T-helper 17 cell (primary cell): ENCODE measurements at places on chromosomes 13 and 19.

- no peak for DNase-seq
- peaks cover 2% of the 10 kb centered on the region for H3K36me3 ChIP-seq
- no peaks in the 10 kb centered on the region for H3K4me1 ChIP-seq
- peaks cover 36% of the 10 kb centered on the region for H3K27me3 ChIP-seq
- H3K4me3 ChIP-seq, result no peak overlapping the region
- no peak overlapping the region for H3K27ac ChIP-seq
These were observed 118.1 kb downstream of the STARD13 start for GRCh38 chr13:33167491-33167890.

- H3K27ac ChIP-seq, result no peak overlapping the region
- peaks cover 6% of the 10 kb centered on the region for H3K36me3 ChIP-seq
- DNase-seq, result no peak
- H3K27me3 ChIP-seq, result no peaks in the 10 kb centered on the region
- H3K4me3 ChIP-seq, result no peak overlapping the region
These were observed 5.1 kb downstream of the UTP14C start for GRCh38 chr13:52029569-52029968.

- no peak for DNase-seq
- peak overlapping the region; percentile 41 for H3K27ac ChIP-seq
- H3K4me3 ChIP-seq, result no peak overlapping the region
- H3K27me3 ChIP-seq, result peaks cover 16% of the 10 kb centered on the region
These were observed 8.2 kb downstream of the KCTD12 start for GRCh38 chr13:76878043-76878442.

GRCh38 chr13:42649831-42650230 is 75.9 kb downstream of the TNFSF11 start:
- no peak overlapping the region for H3K4me3 ChIP-seq
- no peak for DNase-seq
- H3K4me1 ChIP-seq, result no peaks in the 10 kb centered on the region
- no peak overlapping the region for H3K27ac ChIP-seq
- H3K36me3 ChIP-seq, result no peaks in the 10 kb centered on the region

GRCh38 chr19:2969104-2969504 is 8.3 kb upstream of the TLE6 start:
- H3K27ac ChIP-seq, result no peak overlapping the region
- no peaks in the 10 kb centered on the region for H3K4me1 ChIP-seq
- peaks cover under 1% of the 10 kb centered on the region for H3K27me3 ChIP-seq
- H3K36me3 ChIP-seq, result no peaks in the 10 kb centered on the region
- DNase-seq, result no peak

DNA sequence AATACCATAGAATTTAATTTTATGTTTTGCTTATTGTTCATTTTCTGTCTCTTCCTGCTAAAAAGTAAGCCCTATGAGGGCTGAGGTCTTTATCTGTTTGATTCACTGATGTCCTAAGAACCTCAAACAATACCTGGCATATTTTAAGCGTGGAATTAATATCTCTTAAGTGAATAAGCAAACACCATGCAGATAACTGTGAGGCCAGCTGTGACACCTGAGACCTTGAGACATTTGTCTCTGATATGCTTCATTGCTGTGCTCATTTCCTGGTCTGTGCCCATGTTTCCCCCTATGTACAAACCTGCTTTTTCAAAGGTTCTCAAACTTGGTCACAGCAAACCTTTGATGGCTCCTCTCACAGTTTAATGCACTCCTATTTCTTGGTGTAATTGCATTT is 254.6 kb downstream of the COG6 start:
- no peak overlapping the region for H3K4me3 ChIP-seq
- no peak for DNase-seq
- H3K27me3 ChIP-seq, result peaks cover 12% of the 10 kb centered on the region
- H3K4me1 ChIP-seq, result no peaks in the 10 kb centered on the region
- no peak overlapping the region for H3K27ac ChIP-seq

DNA sequence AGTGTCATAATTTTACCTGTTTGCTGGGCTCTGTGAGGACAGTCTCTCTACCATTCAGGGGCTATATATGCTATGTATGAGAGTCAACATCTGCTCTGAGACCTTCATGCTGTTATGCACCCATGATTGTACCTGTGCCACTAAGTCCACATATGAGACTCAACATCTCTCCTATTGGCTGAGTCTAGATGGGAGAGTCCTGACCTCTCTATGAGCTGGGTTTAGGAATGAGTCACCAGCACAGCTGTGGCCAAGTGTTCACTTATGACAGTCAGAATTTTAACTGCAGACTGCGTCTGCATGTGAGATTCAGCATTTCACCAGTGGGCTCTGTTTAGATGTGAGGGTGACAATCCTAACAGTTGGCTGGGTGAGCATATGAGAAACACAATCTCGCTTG is 49.5 kb downstream of the ZNF729 start:
- H3K27me3 ChIP-seq, result no peaks in the 10 kb centered on the region
- H3K27ac ChIP-seq, result no peak overlapping the region
- no peak for DNase-seq
- no peak overlapping the region for H3K4me3 ChIP-seq
- no peaks in the 10 kb centered on the region for H3K4me1 ChIP-seq
- no peaks in the 10 kb centered on the region for H3K36me3 ChIP-seq

- H3K4me3 ChIP-seq, result no peak overlapping the region
- H3K4me1 ChIP-seq, result peaks cover 22% of the 10 kb centered on the region
- no peaks in the 10 kb centered on the region for H3K27me3 ChIP-seq
- H3K27ac ChIP-seq, result peak overlapping the region; percentile 88
- peaks cover 6% of the 10 kb centered on the region for H3K36me3 ChIP-seq
These were observed 26.2 kb downstream of the TMED1 start for GRCh38 chr19:10809651-10810285.

GRCh38 chr13:32993145-32993544 is 23.1 kb upstream of the KL start:
- H3K4me1 ChIP-seq, result no peaks in the 10 kb centered on the region
- H3K27me3 ChIP-seq, result peaks cover 14% of the 10 kb centered on the region
- DNase-seq, result no peak

DNA sequence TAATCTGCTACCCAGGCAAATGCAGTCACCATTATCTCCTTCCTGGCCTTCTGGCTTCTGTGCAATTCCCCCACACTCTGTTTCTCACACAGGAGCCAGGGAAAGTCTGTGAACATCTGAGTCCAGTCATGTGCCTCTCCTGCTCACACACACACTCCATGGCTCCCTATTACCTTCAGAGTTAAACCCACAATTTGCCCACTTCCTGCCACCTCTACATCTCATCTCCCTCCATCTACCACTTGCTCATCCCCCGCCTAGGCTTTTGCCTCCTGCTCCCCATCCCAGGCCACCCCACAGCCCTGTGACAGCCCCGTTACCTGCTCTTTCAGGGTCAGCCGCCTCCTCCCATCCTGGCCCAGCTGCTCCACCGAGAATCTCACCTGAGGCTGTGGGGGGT is 13.5 kb downstream of the IL12RB1 start:
- H3K4me3 ChIP-seq, result no peak overlapping the region
- no peak for DNase-seq
- peaks cover 8% of the 10 kb centered on the region for H3K4me1 ChIP-seq
- peaks cover 7% of the 10 kb centered on the region for H3K36me3 ChIP-seq
- H3K27me3 ChIP-seq, result no peaks in the 10 kb centered on the region

GRCh38 chr19:46825731-46826055 is 25.0 kb downstream of the AP2S1 start:
- no peak for DNase-seq
- H3K4me3 ChIP-seq, result no peak overlapping the region
- H3K27ac ChIP-seq, result peak overlapping the region; percentile 70
- H3K36me3 ChIP-seq, result peaks cover under 1% of the 10 kb centered on the region

DNA sequence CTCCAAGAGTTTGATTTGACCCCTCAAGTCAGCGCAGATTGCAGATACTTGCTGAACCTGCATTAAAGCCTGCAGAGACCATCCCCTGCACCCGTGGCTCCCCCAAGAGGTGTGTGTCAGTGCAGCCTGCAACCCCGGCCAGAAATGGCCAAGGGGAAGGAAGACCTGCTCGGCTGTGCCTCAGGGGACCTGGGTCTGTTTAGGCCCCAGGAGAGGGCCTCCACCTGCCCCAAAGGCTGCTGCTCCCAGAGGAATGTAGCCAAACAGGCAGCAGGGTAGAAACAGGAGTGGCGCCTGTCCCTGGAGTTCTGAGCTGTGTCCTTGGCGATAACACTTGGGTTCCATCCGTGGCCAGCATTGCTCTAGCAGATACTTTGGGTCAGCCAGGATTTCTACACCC is 8.0 kb downstream of the POP4 start:
- H3K27ac ChIP-seq, result no peak overlapping the region
- peaks cover 9% of the 10 kb centered on the region for H3K4me1 ChIP-seq
- no peaks in the 10 kb centered on the region for H3K27me3 ChIP-seq

DNA sequence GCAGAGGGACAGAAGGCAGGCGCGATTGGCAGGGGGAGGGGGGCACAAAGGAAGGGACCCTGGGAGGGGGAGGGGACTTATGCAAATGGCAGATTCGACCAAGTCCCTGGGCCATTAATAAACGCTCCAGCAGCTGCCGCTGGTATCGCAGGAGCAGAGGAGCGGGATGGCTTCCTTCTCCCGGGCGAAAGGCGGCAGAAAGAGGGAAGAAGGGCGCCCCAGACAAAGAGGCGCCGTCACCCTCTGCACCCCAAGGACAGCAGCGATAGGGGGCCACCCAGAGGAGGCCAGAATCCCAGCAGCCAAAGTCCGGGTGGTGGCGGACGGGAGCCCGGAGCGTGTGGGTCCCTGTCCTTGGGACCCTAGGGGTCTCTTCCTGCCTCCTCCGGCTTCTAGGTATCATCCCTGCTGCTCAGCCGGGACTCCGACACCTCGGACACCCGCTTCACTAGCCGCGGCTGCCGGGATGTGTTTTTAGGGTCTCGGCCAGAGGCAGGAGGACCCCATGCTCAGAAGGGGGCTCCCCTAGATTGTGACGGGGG is 1.9 kb downstream of the PTPRS start:
- peak overlapping the region; percentile 85 for H3K4me3 ChIP-seq
- peaks cover 72% of the 10 kb centered on the region for H3K27me3 ChIP-seq
- peaks cover 12% of the 10 kb centered on the region for H3K36me3 ChIP-seq

DNA sequence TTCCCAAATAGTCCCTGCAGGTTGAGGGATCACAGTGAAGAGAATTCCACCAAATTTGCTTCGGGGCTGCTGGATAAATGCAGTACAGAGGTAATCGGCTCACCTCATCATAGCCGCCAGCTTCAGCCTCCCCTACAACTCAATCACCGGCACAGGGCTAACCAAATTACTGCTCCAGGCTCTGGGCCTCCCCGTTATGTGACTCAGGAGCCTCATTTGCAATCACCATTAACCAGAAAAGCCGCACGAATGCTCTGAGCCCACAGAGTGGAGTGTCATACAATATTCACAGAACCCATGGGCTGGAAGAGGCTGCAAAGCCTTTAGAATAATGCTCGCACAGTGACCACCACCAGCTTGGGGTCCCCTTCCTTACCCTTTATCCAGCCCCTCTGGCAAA is 4.9 kb downstream of the SIAH3 start:
- H3K4me3 ChIP-seq, result no peak overlapping the region
- peak overlapping the region; percentile 82 for H3K27ac ChIP-seq
- H3K27me3 ChIP-seq, result peaks cover 25% of the 10 kb centered on the region
- no peak for DNase-seq
- peaks cover 41% of the 10 kb centered on the region for H3K4me1 ChIP-seq

- DNase-seq, result no peak
These were observed 17.1 kb upstream of the IGLON5 start for GRCh38 chr19:51294211-51294976.
